ENCODE measurements at places on chromosomes 2 and 18.

DNA sequence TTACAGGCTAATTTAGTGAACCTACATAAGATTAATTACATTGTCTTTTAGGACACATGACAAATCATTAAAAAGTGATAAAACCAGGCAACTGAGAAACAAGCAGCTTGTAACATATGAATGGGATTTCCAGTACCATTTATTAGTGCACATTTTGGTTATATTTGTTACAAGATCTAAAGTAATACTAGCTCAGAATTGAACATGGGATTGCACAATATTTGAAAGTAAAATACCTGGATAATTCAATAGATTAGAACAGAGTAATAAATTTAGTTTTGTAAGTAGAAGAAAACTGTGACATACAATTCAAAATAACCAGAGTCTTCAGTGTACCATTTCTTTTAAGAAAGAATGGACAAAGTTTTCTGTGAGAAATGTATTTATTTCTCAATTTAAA lies 1400.7 kb upstream of the ACVR2A start:
- DNase-seq, result no peak

GRCh38 chr2:58620896-58621295 lies 379.8 kb upstream of the FANCL start:
- DNase-seq, result peak; percentile 28

DNA sequence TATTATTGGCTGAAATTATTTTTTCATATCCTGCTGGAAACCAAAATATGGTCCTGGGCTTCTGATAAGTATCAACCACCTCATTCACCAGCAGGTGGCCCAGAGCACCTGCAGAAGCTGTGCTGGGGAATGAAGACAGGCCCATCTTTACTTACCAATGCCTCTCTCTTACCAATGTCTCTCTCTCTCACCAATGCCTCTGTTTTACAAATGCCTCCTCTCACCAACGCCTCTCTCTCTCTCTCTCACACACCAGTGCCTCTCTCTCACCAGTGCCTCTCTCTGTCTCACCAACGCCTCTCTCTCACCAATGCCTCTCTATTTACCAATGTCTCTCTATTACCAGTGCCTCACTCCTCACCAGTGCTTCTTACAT lies 2.3 kb upstream of the MAL start:
- no peak for DNase-seq

GRCh38 chr2:218852911-218853667 lies 6.5 kb upstream of the WNT6 start:
- peak; percentile 38 for DNase-seq

GRCh38 chr2:197184959-197185586 lies 125.5 kb downstream of the ANKRD44 start:
- DNase-seq, result no peak

- no peak for DNase-seq
Measured at GRCh38 chr18:36744261-36744876, 84.4 kb downstream of the TPGS2 start.

- no peak for DNase-seq
Measured at GRCh38 chr18:68865503-68865902, 67.6 kb downstream of the CCDC102B start.

- DNase-seq, result no peak
Measured at GRCh38 chr18:70688286-70688685, 399.4 kb downstream of the SOCS6 start.

DNA sequence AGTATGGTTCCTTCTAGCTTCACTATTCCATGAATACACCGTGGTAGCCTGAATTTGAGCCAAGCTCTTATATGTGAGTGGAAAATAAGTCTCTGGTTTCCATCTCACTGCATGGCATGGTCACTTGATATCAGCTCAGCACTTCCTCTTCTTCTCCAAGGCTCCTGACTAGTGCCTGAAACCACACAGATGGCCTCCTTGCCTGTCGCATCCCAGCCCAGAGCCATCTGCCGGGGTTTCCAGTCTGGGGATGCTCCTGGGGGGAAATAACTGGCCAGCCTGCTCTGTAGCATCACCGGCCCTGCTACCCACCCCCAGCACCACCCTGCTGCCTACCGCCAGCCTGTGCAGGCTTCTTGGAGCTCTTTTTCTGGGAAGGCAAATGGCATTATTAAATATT lies 7.7 kb upstream of the MARCHF4 start:
- DNase-seq, result no peak

- no peak for DNase-seq
Measured at GRCh38 chr18:10286580-10287150, 167.8 kb upstream of the APCDD1 start.

DNA sequence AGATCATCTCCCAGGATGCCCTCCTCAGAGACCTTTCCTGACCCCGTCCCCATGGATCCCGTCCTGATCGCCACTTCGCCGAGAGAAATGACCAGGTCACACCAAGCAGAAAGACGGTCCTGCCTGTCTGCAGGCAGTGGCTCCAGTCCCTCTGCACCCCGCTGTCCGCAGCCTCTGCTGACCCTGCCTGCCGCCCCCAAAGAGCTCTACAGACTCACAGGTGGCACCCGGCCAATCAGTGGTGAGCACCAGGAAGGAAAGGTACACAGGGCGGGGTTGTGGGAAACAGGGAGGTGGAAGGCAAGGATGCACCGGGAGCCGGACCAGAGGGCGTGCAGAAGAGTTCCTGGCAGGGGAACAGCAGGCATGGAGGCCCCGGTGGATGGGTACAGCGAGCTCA lies 94.8 kb downstream of the NDUFA10 start:
- DNase-seq, result no peak

GRCh38 chr18:63725682-63726480 lies 23.1 kb downstream of the SERPINB11 start:
- no peak for DNase-seq

DNA sequence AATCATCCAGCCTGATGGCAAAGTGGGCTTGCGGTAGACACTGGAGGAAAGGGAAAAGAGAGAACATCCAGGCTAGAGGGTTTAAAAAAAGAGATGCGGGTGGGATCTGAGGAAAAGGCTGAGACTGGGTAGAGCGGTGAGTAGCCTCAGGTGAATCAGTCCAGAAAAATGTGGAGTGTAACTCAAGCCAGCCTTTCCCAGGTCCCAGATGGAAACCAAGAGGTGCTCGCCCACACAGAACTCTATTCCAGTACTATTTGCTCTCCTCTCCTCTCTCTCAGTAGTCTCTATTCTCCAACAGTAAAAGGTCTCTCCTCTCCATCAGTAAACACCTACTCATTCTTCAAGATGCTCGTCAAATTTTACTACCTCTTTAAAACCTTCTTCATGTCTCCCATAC lies 38.3 kb upstream of the NRP2 start:
- DNase-seq, result peak; percentile 5

DNA sequence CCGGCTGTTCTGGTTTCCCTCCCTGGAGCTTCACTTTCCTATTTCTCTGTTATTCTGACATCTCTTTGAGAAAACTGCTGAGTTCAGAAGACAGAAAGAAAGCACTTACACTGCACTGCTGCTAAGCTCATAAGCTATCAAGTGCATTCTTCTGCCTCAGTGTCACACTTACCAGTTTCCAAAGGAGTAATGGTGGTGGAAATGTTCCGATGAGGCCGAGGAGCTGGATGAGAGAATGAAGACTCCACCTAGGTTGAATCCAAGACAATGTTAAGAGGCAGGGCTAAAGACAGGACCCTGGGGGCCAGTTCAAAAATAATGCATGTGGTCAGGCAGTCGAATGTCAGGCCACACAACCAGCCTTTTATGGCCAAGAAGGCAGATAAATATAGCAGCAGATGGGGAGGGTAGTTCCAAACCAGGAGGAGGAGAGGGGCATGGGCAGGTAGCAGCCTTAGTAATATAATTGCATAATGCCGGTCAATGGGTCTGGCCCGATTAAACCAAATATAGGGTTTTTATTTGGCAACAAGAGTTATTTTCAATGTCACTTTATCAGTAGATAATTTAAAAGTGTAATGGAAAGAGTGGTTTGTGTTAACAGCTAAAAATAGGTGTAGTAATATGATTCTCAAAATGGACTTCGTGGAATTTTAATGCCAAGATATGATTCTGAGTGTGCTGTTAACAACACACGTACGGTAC lies at the start of gene MYOM1:
TSS of gene MYOM1 (minus strand) at position 338 of the 705 bp plus-strand sequence. CDS start 4,745 bp downstream, outside the sequence.
- no peak for DNase-seq

DNA sequence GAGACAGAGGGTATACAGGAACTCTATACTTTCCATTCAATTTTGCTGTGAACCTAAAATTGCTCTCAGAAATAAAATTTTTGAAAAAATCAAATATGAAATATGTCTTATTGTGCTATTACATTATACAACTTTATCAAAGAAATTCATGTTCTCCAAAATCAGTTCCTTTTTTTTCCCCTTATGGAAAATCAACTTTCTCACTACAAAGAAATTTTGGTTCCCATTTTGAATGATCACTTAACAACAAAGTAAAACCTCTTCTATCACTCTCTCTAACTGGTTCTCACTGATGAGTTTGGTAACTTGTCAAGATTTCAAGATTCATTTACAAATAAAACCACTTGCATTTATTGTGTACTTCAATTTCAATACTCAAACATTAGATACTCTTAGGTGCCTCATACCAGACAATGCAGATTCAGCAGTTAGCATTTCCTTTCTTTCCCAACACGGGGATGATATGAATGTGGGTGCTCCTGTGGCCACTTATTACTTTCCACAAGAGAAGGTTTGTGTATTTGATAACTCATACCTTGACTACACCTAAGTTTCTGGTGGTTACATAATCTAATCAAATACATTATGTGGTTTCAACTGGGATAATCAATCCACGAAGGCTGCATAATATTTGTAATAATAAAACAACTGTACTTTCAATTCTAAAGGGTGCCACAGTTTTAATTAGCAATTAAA lies 6.4 kb downstream of the PSME4 start:
- DNase-seq, result no peak

- no peak for DNase-seq
Measured at GRCh38 chr2:65402323-65402722, 30.1 kb downstream of the SPRED2 start.

DNA sequence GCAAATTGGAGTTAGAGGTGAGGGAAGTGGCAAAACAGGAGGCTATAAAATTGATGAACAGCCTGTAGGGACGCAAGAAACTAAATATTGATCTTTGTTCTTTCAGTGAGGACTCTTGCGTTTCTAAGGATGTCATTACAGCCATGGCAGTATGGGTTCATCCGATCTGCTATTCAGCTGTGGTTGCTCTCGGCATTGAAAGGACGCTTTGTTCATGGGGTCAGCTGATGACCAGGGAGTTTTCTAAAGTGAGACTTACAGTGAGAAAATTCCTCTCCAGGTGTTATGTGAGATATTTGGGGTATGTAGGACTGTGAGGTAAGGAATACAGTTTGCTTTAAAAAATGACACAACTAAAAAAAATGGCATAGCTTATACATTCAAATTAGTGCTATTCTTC lies 52.7 kb upstream of the PELI1 start:
- DNase-seq, result no peak

DNA sequence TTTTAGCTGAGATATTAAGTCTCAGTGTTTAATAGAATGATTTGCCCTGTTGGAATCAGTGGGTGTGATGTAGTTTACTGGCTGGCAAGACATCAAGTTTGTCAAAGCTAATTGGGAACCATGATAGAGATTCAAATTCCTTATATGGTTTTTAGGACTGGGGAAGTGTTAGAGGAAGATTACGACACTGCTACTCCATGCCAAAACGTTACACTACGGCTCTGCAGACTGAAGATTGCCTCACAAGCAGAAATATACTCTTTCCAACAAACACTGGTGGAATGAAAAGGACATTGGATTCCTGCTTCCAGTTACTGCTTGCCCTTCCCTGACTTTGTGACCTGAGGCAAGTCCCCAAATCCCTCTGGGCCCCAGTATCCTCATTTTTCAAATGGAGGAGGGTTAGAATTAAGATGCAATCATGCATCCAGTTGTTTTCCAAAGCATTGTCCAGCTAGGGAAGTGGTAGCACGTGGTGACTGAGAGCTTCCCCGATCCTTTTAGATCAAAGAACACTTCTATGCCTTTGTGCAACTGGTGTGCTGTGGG lies 147.6 kb downstream of the CDC42EP3 start:
- peak; percentile 25 for DNase-seq

DNA sequence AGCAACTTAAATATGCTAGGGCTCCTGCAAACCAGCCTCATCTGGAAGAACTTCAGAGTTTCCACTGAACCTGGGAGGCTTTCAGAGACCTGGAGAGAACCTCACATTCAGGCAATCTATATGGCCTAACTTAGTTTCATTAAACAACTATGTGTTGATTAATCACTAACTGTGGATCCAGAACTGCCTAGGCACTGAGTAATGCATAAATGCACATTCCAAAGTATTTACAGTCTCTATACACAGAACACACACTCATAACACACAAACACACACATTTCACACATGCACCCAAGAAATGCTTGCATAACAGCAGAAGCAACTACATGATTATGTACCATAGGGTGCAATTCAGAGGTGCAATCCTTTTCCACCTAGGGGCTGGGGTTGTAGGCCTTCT lies 552.8 kb downstream of the BCL11A start:
- no peak for DNase-seq

- no peak for DNase-seq
Measured at GRCh38 chr18:58466636-58467205, 162.2 kb downstream of the ALPK2 start.

DNA sequence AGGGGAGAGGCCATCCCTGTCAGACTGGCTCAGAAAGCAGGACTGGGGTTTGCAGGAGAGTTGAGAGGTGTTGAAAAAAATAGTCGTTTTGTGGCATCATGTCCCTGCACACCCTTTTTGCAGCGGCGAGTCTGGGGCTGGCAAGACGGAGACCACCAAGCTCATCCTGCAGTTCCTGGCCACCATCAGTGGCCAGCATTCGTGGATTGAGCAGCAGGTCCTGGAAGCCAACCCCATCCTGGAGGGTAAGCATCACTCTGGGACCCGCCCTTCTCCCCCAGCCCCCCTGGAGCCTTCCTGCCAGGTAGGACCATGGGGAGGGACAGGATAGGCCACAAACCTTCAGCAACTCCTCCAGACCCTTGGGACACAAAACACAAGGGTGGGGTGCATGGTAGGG lies 34.2 kb downstream of the MYO7B start:
- no peak for DNase-seq

DNA sequence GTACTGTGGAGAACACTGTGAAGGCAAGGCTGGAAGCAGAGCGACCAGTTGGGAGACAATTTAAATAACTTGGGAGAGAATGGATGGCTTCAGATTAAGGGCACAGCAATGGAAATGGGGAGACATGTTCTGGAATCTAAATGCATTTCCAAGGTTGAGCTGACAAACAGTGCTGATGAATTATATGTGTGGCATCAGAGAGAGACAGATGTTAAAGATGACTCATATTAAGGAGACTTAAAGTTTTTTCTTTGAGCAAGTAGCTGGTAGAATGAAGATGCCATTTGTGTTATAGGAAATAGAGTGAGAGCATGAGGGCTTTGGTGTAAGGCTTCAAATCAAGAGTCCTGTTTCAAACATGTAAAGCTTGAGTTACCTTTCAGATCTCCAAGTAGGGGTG lies 441.8 kb downstream of the SETBP1 start:
- no peak for DNase-seq

All from brain microvascular endothelial cell (primary cell).